Progenitor cell of endocrine pancreas (in vitro differentiated cells): ENCODE measurements at places on chromosomes 5 and 9. TPM values are rescaled to one million over a fixed set of nuclear protein-coding genes. Genes with fewer than 3 reads are reported as not detected.

Gene EQTN
- total RNA-seq, result 1.1 and 1.4 TPM in 2 replicates

Gene LIX1
- total RNA-seq, result 0.31 and 0.47 TPM in 2 replicates

Gene PCDHA8
- 4.9 and 5.1 TPM in 2 replicates for total RNA-seq

Gene PCDHB9
- 7.5 and 8.0 TPM in 2 replicates for total RNA-seq

Gene SLCO4C1
- 4.0 and 4.8 TPM in 2 replicates for total RNA-seq

Gene HTR1A
- not detected in 2 replicates for total RNA-seq

- H3K27me3 ChIP-seq, result peaks cover 61% of the 10 kb centered on the region
- no peaks in the 10 kb centered on the region for H3K36me3 ChIP-seq
- no peak overlapping the region for H3K4me3 ChIP-seq
- H3K27ac ChIP-seq, result no peak overlapping the region
- peaks cover 7% of the 10 kb centered on the region for H3K4me1 ChIP-seq
Measured at GRCh38 chr5:1663186-1663585, 136.5 kb downstream of the MRPL36 start.

DNA sequence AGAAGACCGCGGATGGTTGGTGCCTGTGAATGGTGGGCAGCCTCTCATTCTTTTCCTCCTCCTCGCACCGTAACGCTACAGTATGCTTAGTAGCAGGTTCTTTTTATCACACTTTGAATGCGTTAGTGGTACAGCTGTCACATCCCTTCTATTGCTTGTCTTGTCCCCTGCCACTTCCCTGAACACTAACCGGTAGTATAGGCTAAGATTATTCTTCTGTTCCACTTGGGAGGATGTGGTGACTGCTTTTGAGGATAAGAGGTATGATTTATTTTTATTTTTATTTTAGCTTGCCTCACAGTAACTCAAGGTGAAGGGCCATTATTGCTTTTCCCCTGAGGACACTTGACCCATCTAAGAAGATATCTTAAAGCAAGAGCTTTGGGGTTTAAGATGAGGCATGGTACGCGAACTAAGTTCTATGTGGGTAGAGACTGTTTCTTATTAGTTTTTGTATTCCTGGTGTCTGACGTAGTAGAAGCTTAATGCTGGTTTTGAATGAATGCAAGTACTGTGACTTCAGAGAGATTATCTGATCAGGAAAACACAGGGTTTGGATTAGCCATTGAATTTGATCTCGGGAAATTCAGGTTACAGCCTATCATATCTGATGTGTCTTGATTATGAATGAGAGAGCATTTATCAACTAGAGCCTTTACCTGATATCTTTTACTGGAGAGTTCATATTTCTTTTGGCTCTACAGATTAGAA lies 951 bp downstream of the UNC13B start:
- peaks cover 26% of the 10 kb centered on the region for H3K4me1 ChIP-seq
- H3K27me3 ChIP-seq, result no peaks in the 10 kb centered on the region
- H3K27ac ChIP-seq, result peak overlapping the region; percentile 98
- no peaks in the 10 kb centered on the region for H3K36me3 ChIP-seq
- H3K4me3 ChIP-seq, result peak overlapping the region; percentile 92

GRCh38 chr5:156838961-156839360 lies 11.1 kb upstream of the PPP1R2B start:
- H3K4me3 ChIP-seq, result no peak overlapping the region
- no peaks in the 10 kb centered on the region for H3K36me3 ChIP-seq
- H3K27me3 ChIP-seq, result no peaks in the 10 kb centered on the region
- no peaks in the 10 kb centered on the region for H3K4me1 ChIP-seq

DNA sequence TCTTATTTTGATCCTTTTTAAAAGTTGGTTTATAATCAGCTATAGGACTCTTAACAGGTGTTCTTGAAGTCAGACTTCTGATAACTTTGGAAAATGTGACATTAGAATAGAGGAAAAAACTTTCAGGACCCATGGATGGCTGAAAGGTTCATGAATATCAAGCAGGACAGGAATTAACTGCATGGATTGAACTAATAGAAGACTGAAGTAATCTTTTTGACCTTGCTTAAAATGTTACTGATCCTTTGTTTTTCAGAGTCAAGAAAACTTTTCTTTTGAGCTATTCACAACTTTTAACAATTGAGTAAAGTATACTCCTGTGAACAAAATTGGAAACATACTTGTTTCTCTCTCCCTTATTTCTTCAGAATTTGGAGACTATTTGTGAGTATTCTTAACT lies 79.2 kb downstream of the PLK2 start:
- no peaks in the 10 kb centered on the region for H3K27me3 ChIP-seq
- no peak for DNase-seq
- H3K27ac ChIP-seq, result no peak overlapping the region
- no peak overlapping the region for H3K4me3 ChIP-seq
- no peaks in the 10 kb centered on the region for H3K4me1 ChIP-seq

GRCh38 chr5:140338336-140338735 lies 8.1 kb downstream of the HBEGF start:
- H3K4me1 ChIP-seq, result no peaks in the 10 kb centered on the region
- H3K36me3 ChIP-seq, result peaks cover 2% of the 10 kb centered on the region
- H3K4me3 ChIP-seq, result no peak overlapping the region
- peaks cover 4% of the 10 kb centered on the region for H3K27me3 ChIP-seq

- no peaks in the 10 kb centered on the region for H3K27me3 ChIP-seq
- no peak overlapping the region for H3K27ac ChIP-seq
- peaks cover 2% of the 10 kb centered on the region for H3K4me1 ChIP-seq
- H3K36me3 ChIP-seq, result no peaks in the 10 kb centered on the region
- no peak for DNase-seq
Measured at GRCh38 chr9:22232971-22233370, 213.7 kb upstream of the DMRTA1 start.

- H3K36me3 ChIP-seq, result peaks cover 8% of the 10 kb centered on the region
- H3K4me3 ChIP-seq, result no peak overlapping the region
- no peaks in the 10 kb centered on the region for H3K4me1 ChIP-seq
- no peak for DNase-seq
Measured at GRCh38 chr9:34253460-34253837, 74.6 kb downstream of the UBAP1 start.

DNA sequence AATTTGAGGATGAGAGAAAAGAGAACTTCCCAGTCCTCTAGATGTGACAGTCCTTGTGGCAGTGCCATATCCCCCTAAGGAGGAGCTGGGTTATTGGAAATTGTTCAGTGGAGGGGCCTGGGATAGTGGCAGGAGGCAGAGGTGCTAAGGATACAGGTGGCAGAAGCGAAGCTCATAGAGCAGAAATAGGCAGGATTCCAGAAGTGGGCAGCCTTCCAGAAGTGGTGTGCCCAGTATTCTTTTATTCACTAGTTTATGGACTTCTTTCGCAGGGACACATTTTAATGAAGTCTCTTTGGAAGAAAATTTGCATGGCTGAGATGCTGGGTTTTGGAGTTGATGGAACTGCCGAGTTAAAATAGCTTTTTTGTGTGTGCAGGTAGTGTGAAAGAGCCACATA lies 6.8 kb downstream of the PIK3R1 start:
- no peak for DNase-seq
- H3K4me1 ChIP-seq, result peaks cover 60% of the 10 kb centered on the region
- H3K27me3 ChIP-seq, result no peaks in the 10 kb centered on the region
- H3K4me3 ChIP-seq, result no peak overlapping the region

GRCh38 chr5:13248253-13248652 lies 696.2 kb downstream of the DNAH5 start:
- no peak overlapping the region for H3K27ac ChIP-seq
- no peaks in the 10 kb centered on the region for H3K27me3 ChIP-seq
- H3K36me3 ChIP-seq, result no peaks in the 10 kb centered on the region
- H3K4me3 ChIP-seq, result no peak overlapping the region
- peaks cover 10% of the 10 kb centered on the region for H3K4me1 ChIP-seq
- DNase-seq, result no peak

GRCh38 chr5:74370168-74370567 lies 270.4 kb downstream of the ENC1 start:
- no peak for DNase-seq
- H3K27me3 ChIP-seq, result no peaks in the 10 kb centered on the region
- no peaks in the 10 kb centered on the region for H3K4me1 ChIP-seq

DNA sequence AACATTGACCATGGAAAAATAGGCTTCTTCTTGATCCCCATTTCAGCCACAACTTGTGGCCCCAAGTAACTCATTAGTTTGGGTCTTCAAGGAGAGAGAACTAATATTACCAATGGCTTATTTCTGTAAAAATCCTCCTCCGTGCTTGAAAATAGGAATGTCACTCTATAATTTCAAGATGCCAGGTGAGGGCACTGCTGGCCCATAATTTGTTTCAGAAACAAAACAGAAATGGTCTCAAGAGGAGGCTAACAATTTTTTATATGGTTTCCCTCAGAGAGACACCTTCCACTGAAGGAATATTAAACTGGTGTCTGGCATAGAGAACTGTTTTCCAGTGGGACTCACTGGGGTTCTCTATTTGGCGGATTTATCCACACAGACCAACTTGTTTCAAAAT lies 437.0 kb upstream of the TRPC7 start:
- DNase-seq, result no peak
- no peak overlapping the region for H3K4me3 ChIP-seq
- H3K36me3 ChIP-seq, result no peaks in the 10 kb centered on the region
- no peaks in the 10 kb centered on the region for H3K4me1 ChIP-seq

- H3K4me3 ChIP-seq, result no peak overlapping the region
- H3K4me1 ChIP-seq, result no peaks in the 10 kb centered on the region
- no peak for DNase-seq
- H3K27ac ChIP-seq, result no peak overlapping the region
- peaks cover 41% of the 10 kb centered on the region for H3K27me3 ChIP-seq
Measured at GRCh38 chr5:1916041-1917001, 33.6 kb upstream of the IRX4 start.

GRCh38 chr5:178057839-178058238 lies 55.5 kb upstream of the N4BP3 start:
- no peaks in the 10 kb centered on the region for H3K4me1 ChIP-seq
- no peak for DNase-seq
- no peak overlapping the region for H3K27ac ChIP-seq
- H3K4me3 ChIP-seq, result no peak overlapping the region
- peaks cover 6% of the 10 kb centered on the region for H3K27me3 ChIP-seq

GRCh38 chr5:126829098-126829497 lies 52.2 kb downstream of the LMNB1 start:
- H3K27ac ChIP-seq, result peak overlapping the region; percentile 26
- peaks cover 32% of the 10 kb centered on the region for H3K36me3 ChIP-seq
- peaks cover 2% of the 10 kb centered on the region for H3K4me1 ChIP-seq
- no peak for DNase-seq
- no peaks in the 10 kb centered on the region for H3K27me3 ChIP-seq
- H3K4me3 ChIP-seq, result no peak overlapping the region

DNA sequence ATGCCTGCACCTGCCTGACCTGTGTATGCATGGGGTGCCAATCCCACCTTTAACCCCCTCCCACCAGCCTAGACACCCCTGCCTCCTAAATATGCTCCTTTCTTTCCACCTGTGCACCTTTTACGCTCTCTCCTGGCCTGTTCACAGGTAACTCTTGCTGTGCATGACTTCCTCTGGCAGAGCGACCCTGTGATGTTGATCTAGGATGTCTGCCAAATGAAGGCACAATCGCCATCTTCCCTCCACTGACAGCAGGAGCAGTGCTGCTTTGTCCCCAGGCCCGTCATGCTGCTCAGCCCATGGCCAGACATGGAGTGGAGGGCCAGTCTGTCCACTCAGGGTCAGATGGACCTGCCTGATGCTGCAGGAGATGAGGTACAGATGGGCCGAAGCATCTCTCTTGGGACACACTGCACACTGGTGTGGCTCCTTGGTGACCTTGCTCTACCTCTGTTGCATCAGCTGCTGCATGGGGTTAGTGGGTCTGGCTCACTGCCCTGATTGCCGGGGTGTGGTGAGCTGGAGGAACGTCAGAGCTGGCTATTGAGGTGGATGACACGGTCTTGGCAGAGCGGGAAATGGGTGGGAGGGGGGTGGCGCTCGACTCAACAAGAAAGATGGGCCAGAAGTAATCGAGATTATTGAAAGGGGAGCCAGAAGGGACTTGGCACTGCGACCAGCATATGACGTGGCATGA lies 101.7 kb upstream of the PITX1 start:
- H3K36me3 ChIP-seq, result no peaks in the 10 kb centered on the region
- H3K27me3 ChIP-seq, result peaks cover 77% of the 10 kb centered on the region
- no peak overlapping the region for H3K4me3 ChIP-seq
- H3K4me1 ChIP-seq, result peaks cover 12% of the 10 kb centered on the region

- no peak for DNase-seq
- H3K4me3 ChIP-seq, result no peak overlapping the region
- no peak overlapping the region for H3K27ac ChIP-seq
- no peaks in the 10 kb centered on the region for H3K36me3 ChIP-seq
- peaks cover 45% of the 10 kb centered on the region for H3K27me3 ChIP-seq
Measured at GRCh38 chr9:133604214-133604613, 5.0 kb downstream of the FAM163B start.

- no peak for DNase-seq
- peaks cover 12% of the 10 kb centered on the region for H3K27me3 ChIP-seq
- H3K27ac ChIP-seq, result no peak overlapping the region
- H3K4me3 ChIP-seq, result no peak overlapping the region
- H3K4me1 ChIP-seq, result peaks cover 8% of the 10 kb centered on the region
Measured at GRCh38 chr5:35194635-35195471, 35.4 kb downstream of the PRLR start.

- DNase-seq, result no peak
- H3K27me3 ChIP-seq, result peaks cover 16% of the 10 kb centered on the region
- H3K4me3 ChIP-seq, result no peak overlapping the region
- no peak overlapping the region for H3K27ac ChIP-seq
- no peaks in the 10 kb centered on the region for H3K36me3 ChIP-seq
Measured at GRCh38 chr9:94588681-94589080, 4.9 kb downstream of the FBP2 start.

GRCh38 chr9:33415501-33416038 lies 13.2 kb upstream of the AQP7 start:
- H3K4me1 ChIP-seq, result peaks cover 19% of the 10 kb centered on the region
- H3K27ac ChIP-seq, result peak overlapping the region; percentile 92
- no peak overlapping the region for H3K4me3 ChIP-seq
- no peaks in the 10 kb centered on the region for H3K36me3 ChIP-seq
- no peaks in the 10 kb centered on the region for H3K27me3 ChIP-seq

DNA sequence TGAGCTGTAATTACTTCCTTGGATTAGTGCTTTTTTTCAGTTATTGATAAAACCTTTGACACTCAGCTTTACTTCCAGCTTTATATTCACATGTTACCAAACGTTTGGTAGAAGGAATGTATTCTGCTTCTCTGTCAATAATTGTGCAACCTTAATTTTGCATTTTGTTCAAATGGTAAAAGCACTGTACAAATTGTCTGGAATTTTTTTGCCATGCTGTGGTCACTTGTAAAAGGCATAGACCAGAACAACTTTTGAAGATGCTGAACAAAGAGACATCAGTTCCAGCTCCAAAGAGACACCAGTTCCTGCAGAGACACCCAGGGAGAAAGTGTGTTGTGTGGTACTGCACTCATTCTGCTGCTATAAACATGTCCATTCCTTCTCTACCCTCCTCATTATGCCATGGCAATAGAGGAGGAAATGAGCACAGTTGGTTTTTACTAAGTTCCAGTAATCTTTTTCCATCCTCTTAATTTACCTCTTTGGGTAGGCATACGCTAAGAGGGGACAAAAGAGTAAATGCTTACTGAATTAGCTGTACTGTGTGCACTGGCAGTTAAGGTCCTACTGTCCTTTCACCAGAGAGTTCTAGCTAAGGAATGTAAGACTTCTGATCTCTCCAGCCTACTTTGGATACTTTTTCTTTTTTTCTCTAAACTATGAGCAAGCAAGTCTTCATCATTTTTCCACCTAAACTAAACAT lies 387.4 kb downstream of the FGF10 start:
- peak overlapping the region; percentile 78 for H3K27ac ChIP-seq
- no peaks in the 10 kb centered on the region for H3K36me3 ChIP-seq
- no peaks in the 10 kb centered on the region for H3K27me3 ChIP-seq
- H3K4me1 ChIP-seq, result peaks cover 7% of the 10 kb centered on the region
- H3K4me3 ChIP-seq, result no peak overlapping the region
- no peak for DNase-seq

- no peak overlapping the region for H3K27ac ChIP-seq
- no peaks in the 10 kb centered on the region for H3K36me3 ChIP-seq
- H3K4me3 ChIP-seq, result no peak overlapping the region
- no peak for DNase-seq
Measured at GRCh38 chr9:135148386-135148785, 60.9 kb downstream of the OLFM1 start.
